ENCODE measurements at places on chromosomes 5 and 9.

GRCh38 chr5:125256296-125256695, 509.9 kb upstream of the ZNF608 start:
- no peak for DNase-seq

- no peak for DNase-seq
These were observed 1188.1 kb downstream of the DTWD2 start for GRCh38 chr5:117800261-117800660.

- DNase-seq, result no peak
These were observed 227.7 kb downstream of the SMARCA2 start for GRCh38 chr9:2242831-2243330.

- no peak for DNase-seq
These were observed 21.8 kb downstream of the GOLGA2 start for GRCh38 chr9:128253991-128254346.

DNA sequence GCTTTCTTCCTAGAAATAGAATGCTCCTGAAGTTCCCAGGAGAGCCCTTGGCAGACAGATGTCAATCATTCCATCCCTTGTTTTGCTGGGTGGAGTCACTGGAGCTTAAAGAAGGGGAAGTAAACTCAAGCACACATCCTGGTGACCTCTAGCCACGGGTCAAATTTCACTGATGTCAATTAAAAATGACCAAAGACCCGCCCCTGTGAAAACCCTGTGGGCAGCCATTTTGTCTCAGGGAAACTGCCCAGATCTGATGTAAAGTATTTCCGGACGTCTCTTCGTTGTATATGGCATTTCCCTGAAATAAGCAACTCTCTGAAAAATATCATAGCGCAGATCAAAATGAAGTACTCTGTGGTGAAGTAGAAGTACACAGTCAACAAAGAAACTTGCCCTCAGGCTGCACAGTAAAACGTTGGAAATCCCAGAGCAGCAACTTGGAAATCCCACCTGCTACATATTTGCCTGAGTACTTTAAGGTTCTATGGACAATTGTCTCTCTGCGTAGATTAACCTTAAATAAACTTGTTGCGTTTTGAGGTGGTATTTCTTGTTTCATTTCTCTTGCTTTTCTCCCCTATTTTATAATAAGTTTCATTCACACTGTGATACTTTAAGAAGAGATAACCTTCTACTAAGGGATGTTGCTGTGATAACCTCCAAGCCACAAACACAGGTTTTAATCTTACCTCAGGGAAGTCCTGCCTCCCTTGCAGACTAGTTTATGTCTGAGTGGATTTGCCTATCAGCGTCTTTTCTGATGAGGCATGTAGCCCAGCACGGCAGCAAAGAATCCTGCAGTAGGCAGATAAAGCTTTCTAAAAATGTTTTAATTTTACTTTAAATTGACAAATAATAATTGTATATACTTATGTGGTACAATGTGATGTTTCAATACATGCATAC, 60.9 kb upstream of the PIP5K1B start:
- DNase-seq, result no peak

- no peak for DNase-seq
These were observed 99.0 kb upstream of the FBN2 start for GRCh38 chr5:128637031-128637430.

DNA sequence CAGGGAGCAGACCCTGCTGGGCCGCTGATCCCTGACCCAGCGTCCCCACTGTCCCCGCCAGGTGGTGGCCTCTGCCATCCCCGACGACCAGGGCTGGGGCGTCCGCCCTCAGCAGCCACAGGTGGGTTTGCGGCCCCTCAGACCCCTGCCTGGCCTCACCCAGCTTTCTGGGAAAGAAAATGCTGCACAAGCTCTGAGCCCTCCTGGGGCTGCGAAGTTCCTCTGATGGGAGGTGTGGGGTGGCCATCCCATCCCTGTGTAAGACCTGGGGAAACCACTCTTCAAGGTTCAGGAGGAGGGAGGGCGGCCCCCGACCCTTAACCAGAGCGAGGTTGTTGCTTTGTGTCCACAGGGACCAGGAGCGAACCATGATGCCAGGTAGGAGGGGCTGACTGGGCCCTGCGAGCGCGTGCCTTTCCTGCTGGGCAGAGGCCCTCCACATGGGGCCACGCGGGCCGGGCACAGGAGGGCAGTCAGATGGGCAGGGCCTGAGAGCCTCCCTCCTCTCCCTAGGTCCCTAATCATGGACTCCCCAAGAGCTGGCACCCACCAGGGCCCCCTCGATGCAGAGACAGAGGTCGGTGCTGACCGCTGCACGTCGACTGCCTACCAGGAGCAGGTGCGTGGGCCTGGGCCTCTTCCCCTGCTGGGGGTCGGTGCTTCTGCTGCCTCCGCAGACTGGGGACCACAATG, 7.7 kb downstream of the NOXA1 start:
- no peak for DNase-seq

GRCh38 chr5:160009591-160009989, 651 bp downstream of the TTC1 start:
- DNase-seq, result no peak

DNA sequence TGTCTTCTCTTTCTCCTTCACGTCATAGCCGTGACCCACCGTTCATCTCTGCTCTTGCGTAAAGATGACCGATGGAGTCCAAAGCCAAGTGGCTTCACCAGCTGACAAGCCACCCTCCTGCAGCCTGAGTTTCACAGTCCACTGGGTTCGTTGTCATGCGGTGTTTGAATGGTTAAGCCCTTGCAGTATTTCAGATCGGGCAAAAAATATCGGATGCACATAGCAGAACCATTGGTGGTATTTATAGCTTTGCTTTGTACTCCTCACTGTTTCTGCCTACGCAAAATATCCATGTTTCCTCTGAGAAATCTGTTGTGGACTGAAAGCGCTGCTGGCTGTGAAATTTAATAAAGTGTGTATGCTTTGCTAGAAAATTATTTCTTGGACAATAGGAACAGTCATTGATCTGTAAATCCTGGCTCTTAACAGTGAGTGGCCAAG, 34.5 kb upstream of the NCS1 start:
- DNase-seq, result no peak

DNA sequence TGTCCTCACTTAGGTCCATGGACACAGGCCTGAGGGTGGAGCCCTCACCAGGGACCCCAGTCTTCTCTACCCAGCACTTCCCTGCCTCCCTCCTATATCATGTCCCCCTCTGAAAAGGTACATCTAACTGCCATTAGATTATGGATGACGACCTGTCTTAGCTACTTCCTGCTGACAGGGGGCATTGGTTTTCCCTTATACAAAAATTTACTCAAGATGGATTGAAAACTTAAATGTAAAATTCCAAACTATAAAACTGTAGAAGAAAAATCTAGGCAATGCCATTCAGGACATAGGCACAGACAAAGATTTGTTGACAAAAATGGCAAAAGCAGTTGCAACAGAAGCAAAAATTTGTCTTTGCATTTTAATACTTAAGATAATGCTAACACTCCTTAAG, 623.2 kb upstream of the FAM174A start:
- no peak for DNase-seq

DNA sequence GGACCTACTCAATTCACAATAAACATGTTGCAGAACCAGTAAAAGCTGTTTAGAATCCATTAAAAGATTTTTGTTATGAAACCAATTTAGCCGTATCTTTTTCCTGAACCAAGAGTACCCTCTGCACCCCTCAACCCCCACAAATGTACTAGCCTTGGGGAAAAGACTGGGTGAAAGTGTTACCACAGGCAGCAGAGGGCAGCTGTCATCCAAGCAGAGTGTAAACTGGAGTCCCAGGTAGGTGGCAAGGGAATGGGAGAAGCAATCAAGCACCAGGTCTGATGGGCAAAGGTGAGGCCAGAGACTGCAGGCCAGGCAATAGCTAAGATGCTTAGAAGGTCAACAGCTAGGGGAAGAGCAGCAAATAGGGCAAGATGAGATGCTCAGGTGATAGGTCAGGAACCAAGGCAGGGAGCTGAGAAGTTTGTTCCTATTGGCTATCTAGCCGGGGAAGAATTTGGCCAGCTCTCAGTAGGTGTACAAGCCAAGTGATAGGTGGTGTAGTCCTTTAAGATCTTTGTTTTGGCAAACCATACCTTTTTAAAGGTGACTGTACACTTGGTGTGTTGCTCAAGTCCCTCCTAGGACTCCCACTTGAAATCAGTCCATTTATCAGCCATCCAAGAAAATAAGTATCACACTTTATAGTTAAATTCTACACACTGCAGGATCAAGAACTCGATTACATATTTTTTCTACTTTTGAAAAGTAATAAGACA, 77.8 kb upstream of the CCDC112 start:
- DNase-seq, result no peak

- no peak for DNase-seq
These were observed 13.6 kb downstream of the TERT start for GRCh38 chr5:1281038-1281882.

- DNase-seq, result no peak
These were observed 5.1 kb downstream of the BHMT2 start for GRCh38 chr5:79074641-79075040.

GRCh38 chr9:28264368-28264767, 691.1 kb upstream of the C9orf72 start:
- DNase-seq, result no peak
